ENCODE measurements at places on chromosomes 11 and 22.

- DNase-seq = no peak
- no peak overlapping the region for H3K4me3 ChIP-seq
- H3K27me3 ChIP-seq = no peaks in the 10 kb centered on the region
- H3K4me1 ChIP-seq = peaks cover 79% of the 10 kb centered on the region
- H3K27ac ChIP-seq = no peak overlapping the region
- no peaks in the 10 kb centered on the region for H3K36me3 ChIP-seq
These were observed 5.5 kb upstream of the SLCO2B1 start for GRCh38 chr11:75145196-75145971.

DNA sequence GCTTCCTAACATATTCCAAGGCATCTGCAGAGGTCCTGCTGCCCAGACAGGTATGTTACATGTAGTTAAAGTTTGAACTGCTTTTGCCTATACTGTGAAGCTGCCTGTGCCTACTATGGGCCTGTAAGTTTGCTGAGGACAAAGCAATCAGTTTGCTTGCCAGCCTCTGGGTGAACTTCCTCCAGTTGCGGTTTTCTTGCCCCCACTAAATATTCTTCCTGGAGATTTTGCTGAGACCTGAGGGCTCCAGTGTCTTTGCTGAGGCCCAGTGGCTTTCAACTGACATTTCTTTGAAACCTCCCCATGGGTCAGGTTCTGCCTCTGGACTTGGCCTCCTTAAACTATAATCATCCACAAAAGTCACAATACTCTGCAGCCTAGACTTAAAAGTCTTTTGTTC lies 29.6 kb upstream of the MMP20 start:
- no peaks in the 10 kb centered on the region for H3K27me3 ChIP-seq
- no peak overlapping the region for H3K27ac ChIP-seq
- DNase-seq = no peak
- no peaks in the 10 kb centered on the region for H3K36me3 ChIP-seq
- H3K4me3 ChIP-seq = no peak overlapping the region
- no peaks in the 10 kb centered on the region for H3K4me1 ChIP-seq

- H3K4me3 ChIP-seq = no peak overlapping the region
- H3K27ac ChIP-seq = no peak overlapping the region
- no peaks in the 10 kb centered on the region for H3K27me3 ChIP-seq
- H3K36me3 ChIP-seq = no peaks in the 10 kb centered on the region
- no peaks in the 10 kb centered on the region for H3K4me1 ChIP-seq
These were observed 51.5 kb downstream of the FAM181B start for GRCh38 chr11:82682003-82682751.

GRCh38 chr11:34754171-34754823 lies 133.4 kb downstream of the EHF start:
- H3K27me3 ChIP-seq = no peaks in the 10 kb centered on the region
- H3K4me1 ChIP-seq = peaks cover 9% of the 10 kb centered on the region
- H3K36me3 ChIP-seq = no peaks in the 10 kb centered on the region
- DNase-seq = no peak
- no peak overlapping the region for H3K4me3 ChIP-seq

DNA sequence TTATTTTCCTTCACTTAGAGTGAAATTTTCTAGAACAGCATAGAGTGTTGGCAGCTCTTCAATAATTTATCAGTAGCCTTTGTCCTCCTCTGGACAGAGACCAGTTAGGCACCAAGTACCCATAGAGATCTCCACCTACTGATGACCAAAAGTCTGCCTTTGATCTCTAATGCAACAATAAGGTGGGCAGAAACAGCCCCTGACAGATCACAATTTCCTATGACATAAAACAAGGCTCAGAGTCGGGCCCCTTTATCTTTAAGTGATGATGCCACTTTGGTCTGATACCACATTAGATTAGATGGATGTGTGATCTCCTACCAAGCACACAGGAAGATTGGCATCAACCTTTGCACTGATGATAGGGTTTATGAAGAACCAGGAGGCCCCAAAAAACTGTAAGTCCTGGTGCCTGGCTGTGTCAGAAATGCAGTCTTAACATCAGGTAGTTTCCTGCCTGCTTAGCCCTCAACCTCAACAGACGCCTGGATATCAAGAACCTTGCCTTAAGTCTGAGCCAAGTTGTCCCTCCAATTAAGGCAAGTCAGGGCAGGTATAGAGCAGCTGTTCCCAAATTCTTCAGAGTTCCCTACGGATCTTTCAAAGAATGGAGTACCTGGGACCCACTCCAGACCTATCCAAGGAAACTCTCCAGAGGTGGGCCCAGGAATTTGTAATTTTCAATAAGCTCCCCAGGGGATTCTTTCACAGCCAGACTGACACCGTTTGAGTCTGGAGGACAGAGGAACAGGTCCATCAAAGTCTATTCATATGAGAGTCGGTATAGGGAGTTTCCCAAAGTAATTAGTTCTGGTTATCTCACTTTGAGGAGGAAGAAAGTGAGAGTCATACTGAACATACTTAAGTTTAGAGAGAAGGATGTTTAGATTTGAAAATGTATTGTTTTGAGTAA lies 30.6 kb upstream of the TMPRSS4 start:
- H3K4me3 ChIP-seq = no peak overlapping the region
- peaks cover 14% of the 10 kb centered on the region for H3K27me3 ChIP-seq
- H3K36me3 ChIP-seq = no peaks in the 10 kb centered on the region
- DNase-seq = no peak
- no peak overlapping the region for H3K27ac ChIP-seq
